ENCODE measurements at places on chromosomes 2 and 18.

GRCh38 chr2:10773821-10774341, 38.7 kb downstream of the PDIA6 start:
- no peak for DNase-seq

DNA sequence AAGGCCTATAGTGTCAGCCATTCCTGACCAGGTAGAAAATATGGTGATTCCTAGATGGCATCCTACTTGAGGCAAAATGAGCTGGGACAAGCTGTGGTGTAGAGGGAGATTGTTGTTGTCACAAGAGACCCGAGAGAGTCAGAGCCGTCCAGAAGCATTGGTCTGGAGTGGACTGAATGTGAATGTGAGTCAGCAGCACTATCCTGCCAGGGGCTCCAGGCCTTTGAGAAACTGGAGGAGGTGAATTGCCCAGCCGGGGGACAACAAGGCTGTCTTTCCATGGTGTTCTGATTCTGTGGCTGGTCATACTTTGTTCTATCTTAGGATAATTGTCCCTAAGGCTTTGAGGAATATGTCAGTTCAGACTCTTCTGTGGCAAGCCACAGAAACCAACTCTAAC, 29.4 kb upstream of the EIF2AK3 start:
- DNase-seq, result no peak

- DNase-seq, result no peak
Observed at GRCh38 chr18:77733292-77733903, 483.8 kb downstream of the GALR1 start.

- no peak for DNase-seq
Observed at GRCh38 chr2:28547906-28548600, 52.2 kb downstream of the PLB1 start.

- DNase-seq, result no peak
Observed at GRCh38 chr2:189549449-189549832, 31.1 kb downstream of the SLC40A1 start.

DNA sequence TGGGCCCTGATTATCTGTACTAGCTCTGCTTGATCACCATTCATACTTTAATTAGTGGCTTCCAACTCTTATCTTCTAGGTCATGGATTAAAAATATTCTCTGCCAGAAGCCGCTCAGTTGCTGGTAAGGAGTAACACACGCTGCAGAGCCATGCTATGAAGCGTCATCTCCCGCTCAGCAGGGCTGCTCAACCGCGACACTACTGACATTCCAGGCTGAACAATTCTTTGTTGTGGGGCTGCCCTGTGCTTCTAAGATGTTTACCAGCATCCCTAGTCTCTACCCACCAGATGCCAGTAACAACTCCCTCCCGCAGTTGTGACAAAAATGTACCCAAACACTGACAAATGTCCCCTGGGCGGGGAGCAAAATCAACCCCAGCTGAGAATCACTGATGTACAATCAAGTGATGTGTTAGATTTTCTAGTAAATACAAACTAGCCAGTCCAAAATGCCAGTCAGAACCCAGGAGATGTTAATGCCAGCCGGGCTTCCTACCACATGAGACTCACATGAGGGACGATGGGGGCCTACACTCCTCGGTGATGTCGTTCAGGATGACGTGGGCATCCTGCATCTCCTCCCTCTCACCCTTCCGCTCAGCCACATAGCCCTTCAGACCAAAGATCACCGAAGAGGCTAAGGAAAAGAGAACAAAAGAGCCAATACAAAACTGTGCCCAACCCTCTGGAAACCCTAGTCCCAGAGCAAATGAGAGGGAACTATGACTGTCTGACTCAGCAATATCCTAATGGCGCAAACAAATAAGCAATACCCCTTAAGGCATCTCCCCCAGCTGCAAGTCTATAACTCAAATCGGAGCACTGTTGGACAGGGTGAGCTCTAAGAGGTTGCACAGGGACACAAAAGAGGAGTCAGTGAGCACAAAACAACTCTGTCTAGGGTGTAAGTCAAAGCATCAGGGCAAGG, 15.6 kb downstream of the ILKAP start:
- no peak for DNase-seq

All from ACHN (cell line).